ENCODE measurements at places on chromosomes 11 and 22.

- H3K27me3 ChIP-seq = no peaks in the 10 kb centered on the region
- peaks cover 90% of the 10 kb centered on the region for H3K36me3 ChIP-seq
- peak overlapping the region; percentile 32 for H3K27ac ChIP-seq
- DNase-seq = no peak
- no peak overlapping the region for H3K4me3 ChIP-seq
- no peaks in the 10 kb centered on the region for H3K4me1 ChIP-seq
Observed at GRCh38 chr11:121521145-121522042, 68.6 kb upstream of the SORL1-AS1 start.

DNA sequence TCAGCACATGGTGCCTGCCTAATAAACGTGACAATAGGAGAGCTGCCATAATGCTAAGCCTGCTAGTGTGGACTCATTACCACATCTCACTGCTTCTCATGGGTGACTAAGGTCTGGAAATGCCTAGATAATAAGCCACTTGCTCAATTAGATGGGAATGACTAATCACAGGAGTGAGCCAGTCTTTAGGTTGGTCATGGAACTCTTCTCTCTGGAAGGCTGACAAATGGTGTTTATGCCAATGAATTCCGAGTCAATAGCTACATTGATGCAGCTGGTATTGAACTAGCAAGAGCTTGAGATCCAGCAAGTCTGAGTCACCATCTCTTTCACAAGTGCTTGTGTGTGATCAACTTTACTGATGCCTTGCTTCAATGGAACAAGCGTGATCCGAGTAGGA lies 334.9 kb downstream of the OPCML start:
- H3K4me3 ChIP-seq = no peak overlapping the region
- DNase-seq = no peak
- H3K27ac ChIP-seq = no peak overlapping the region

GRCh38 chr11:79321263-79321662 lies 119.6 kb downstream of the TENM4 start:
- no peaks in the 10 kb centered on the region for H3K4me1 ChIP-seq
- no peak for DNase-seq
- H3K27ac ChIP-seq = no peak overlapping the region
- H3K4me3 ChIP-seq = no peak overlapping the region
- H3K36me3 ChIP-seq = no peaks in the 10 kb centered on the region
- H3K27me3 ChIP-seq = no peaks in the 10 kb centered on the region

DNA sequence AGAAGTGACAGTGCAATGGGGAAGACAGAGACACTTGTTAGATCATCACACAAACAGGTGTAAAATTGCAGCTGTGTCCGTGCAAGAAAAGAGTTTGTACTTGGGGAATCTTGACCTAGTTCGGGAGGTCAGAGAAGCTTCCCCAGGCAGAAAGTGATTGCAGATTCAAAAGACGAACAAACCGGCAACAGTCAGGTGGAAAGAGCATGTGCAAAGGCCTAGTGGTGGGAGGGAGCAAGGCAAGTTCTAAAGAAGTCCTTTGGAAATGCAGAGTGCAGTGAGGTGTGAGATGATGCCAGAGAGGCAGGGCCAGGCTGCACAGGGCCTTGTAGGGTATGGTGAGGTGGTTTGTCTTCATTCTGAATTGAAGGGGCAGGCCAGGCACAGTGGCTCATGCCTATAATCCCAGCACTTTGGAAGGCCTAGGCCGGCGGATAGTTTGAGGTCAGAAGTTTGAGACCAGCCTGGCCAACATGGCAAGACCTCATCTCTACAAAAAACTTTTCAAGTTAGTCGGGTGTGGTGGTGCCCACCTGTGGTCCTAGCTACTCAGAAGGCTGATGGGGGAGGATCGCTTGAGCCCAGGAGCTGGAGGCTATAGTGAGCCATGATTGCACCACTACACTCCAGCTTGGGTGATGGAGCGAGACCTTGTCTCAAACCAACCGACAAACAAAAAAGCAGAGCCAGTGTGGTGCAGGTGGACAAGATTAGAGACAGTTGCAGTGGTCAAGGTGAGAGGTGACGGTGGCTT lies 1.9 kb upstream of the ESS2 start:
- no peak overlapping the region for H3K27ac ChIP-seq
- no peak for DNase-seq
- no peaks in the 10 kb centered on the region for H3K4me1 ChIP-seq
- H3K36me3 ChIP-seq = peaks cover 16% of the 10 kb centered on the region
- H3K27me3 ChIP-seq = peaks cover 8% of the 10 kb centered on the region

GRCh38 chr22:31556627-31557203 lies 60.4 kb downstream of the SFI1 start:
- H3K27me3 ChIP-seq = no peaks in the 10 kb centered on the region
- H3K4me1 ChIP-seq = peaks cover 8% of the 10 kb centered on the region
- H3K4me3 ChIP-seq = no peak overlapping the region
- no peak for DNase-seq
- peaks cover 15% of the 10 kb centered on the region for H3K36me3 ChIP-seq
- no peak overlapping the region for H3K27ac ChIP-seq

DNA sequence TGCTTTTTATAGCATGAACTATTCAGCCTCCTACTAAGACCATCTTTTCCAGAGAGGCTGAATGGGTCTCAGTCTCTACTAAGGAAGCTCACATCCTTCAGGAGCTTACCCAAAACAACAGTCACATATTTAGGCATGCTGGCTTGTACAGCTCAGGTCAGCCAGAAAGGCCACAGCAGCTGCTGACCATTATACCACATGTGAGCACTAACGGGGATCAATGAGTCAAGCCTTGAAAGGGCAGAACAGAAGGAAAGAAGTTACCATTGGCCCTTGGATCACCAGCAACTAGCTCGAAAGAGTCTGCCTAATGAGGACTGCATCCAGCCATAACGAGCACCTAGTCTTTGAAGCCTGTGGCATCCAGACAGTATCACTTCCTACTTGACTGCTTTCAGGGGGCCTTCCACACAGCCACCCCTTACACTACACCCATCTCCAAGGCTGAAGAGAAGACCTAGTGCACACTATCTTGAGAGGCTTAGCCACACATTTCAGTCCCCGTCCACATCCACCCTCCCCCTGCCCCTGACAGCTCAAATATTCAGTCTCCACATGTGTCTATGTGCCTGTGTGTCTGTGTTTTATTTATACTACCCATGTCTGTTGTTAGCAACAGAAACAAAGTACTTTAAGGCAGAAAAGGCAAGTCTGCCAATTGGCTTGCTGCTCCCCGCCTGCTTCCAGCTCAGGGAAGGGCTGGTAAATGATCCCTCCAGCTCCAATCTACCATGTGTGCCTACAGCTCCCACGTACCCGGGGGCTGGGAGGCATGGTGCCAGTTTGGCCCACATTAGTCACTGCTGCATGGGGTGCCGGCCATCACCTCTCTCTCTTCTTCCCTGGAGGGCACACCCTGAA lies 95.5 kb downstream of the RPL27A start:
- no peaks in the 10 kb centered on the region for H3K36me3 ChIP-seq
- DNase-seq = no peak
- no peak overlapping the region for H3K27ac ChIP-seq

DNA sequence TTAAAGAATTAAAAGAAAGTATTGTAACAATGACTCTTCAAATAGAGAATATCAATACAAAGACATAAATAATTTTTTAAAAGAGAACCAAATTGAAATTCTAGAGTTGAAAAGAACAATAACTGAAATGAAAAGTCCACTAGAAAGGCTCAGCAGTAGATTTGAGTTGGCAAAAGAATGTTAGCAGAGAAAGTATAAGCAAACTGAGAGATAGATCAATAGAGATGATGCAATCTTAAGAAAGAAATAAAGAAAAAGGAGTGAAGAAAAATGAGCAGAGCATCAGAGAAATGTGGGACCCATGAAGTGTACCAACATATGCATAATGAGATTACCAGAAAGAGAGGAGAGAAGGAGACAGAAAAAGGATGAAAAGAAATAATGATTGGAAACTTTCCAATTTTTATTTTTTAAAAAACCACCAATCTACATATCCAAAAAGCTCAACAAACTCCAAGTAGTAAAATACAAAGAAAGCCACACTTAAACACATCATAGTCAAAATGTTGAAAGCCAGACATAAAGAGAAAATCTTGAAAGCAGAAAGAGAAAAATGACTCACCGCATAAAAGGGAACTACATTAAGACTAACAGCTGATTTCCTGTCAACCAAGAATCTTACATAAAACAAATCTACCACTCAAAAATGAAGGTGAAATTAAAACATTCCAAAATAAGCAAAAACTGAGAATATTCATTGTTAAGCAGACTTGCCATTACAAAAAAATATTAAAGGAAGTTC lies 20.9 kb downstream of the NCF4 start:
- no peak overlapping the region for H3K27ac ChIP-seq
- H3K4me3 ChIP-seq = no peak overlapping the region
- no peaks in the 10 kb centered on the region for H3K27me3 ChIP-seq
- H3K36me3 ChIP-seq = no peaks in the 10 kb centered on the region

- no peaks in the 10 kb centered on the region for H3K4me1 ChIP-seq
- H3K27me3 ChIP-seq = no peaks in the 10 kb centered on the region
- no peak for DNase-seq
- no peak overlapping the region for H3K27ac ChIP-seq
- H3K4me3 ChIP-seq = no peak overlapping the region
- H3K36me3 ChIP-seq = no peaks in the 10 kb centered on the region
Observed at GRCh38 chr11:477052-477715, 27.1 kb downstream of the PTDSS2 start.

- H3K4me3 ChIP-seq = no peak overlapping the region
- H3K27ac ChIP-seq = no peak overlapping the region
- H3K36me3 ChIP-seq = no peaks in the 10 kb centered on the region
- no peak for DNase-seq
- H3K4me1 ChIP-seq = no peaks in the 10 kb centered on the region
Observed at GRCh38 chr11:61635787-61636186, 44.4 kb upstream of the DAGLA start.

GRCh38 chr22:37179622-37180420 lies 8.2 kb downstream of the C1QTNF6 start:
- no peaks in the 10 kb centered on the region for H3K36me3 ChIP-seq
- no peaks in the 10 kb centered on the region for H3K27me3 ChIP-seq
- DNase-seq = no peak
- no peak overlapping the region for H3K4me3 ChIP-seq
- no peak overlapping the region for H3K27ac ChIP-seq
